Activated T-helper 17 cell treated with anti-CD3 and anti-CD28 coated beads, Interleukin-2, amount 50 U/mL, for 72 hours (primary cell): ENCODE measurements at places on chromosomes 3 and 15.

DNA sequence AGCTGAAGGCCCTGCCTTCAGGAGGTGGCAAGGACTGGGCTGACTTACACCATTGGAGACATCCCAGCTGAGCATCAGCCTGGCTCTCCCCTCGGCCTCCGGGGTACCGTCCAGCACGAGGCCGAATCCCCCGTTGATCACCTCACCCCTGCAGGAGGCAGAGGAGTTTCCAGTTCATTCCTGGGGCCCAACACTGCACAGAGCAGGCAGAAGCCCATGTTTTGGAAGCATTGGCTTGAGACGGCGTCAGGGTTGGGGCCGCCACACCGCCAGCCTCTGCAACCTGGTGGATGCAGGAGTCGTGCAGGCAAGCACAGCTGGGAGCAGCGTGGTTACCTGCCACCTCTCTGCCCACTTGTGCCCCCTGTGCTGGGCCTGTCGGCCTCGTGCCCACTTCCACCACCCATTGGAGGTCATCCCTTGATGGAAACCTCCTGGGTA is 7.7 kb upstream of the ZXDC start:
- ATAC-seq: no peak

- peak; percentile 5 for ATAC-seq
Measured at GRCh38 chr15:40929660-40930429, 705 bp downstream of the DLL4 start.

DNA sequence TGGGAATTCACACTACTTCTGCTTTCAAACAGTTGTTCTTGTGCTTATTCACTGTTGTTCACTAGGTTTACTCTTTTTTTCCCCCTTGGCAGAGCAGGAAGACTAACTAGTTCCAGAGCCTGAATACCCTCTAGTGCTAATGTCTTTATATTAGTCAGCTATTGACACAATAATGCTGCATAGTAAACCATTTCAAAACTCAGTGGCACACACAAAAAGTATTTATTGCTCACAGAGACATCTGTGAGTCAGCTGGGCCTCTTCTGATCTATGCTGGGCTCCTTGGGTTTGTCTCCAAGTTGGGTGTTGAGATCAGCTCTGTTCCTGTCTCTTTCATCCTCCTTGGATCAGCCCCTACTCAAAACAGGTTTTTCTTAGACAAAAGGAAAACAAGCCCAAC is 51.1 kb downstream of the RSRC1 start:
- ATAC-seq: no peak

DNA sequence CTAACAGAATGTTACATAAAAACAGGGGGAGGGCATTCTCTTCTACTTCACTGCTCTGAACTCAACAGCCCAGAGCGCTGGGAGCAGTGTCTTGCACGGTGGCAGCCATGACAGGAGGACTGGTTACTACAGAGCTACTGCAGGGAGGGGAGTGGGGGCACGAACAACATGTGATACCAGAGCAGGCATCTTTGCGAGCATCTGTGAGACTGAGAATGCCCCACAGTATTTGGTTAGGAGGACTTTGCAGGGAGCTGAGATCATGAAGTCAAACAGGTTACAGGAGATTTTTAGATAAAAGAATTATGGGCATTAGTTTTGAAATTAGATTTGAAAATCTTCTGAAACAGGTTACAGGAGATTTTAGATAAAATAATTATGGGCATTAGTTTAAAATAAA is 58.8 kb upstream of the GOLGA8B start:
- ATAC-seq: no peak

- ATAC-seq: no peak
Measured at GRCh38 chr3:129756871-129757270, 136.6 kb downstream of the TMCC1 start.

GRCh38 chr15:50210462-50211157 is 28.6 kb downstream of the SLC27A2 start:
- no peak for ATAC-seq

DNA sequence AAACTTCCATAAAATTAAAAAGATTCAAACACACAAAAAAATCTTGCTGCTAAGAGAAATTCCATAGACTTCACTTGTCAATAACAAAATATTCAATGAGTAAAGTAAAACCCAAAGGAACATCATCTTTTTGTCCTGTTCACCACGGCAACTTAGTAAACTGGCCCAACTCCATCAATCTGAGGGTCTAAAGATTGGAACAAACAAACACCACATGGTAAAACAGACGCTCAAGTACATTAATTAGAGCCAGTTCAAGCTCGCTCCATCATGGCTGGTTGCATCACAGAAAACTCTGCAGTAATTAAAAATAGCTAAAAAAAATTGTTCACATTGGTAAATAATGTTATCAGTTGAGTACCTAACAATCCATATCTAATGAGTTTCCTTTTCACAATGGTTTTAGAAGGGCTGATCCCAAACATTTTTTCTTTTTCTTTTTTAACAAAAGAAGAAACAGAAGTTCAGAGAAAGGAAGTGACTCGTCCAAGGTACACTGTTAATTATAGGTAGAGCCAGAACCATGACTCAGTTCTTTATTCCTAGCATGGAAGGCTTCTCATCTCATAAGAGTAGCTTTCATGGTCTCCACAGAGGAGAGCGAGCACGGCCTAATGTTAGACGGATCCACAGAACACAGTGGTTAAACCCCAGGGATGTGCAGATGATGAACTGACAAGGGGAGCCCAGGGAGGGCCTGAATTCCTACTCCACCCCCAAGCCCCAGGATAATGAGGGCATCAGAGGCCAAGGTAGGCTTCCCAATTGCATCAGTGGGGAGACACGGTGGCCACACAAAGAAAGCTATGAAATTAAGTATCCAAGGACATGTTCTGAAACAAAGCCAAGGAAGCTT is 79.2 kb upstream of the ARHGEF3 start:
- peak; percentile 52 for ATAC-seq

GRCh38 chr3:126544596-126545281 is 14.0 kb downstream of the C3orf22 start:
- ATAC-seq: no peak

DNA sequence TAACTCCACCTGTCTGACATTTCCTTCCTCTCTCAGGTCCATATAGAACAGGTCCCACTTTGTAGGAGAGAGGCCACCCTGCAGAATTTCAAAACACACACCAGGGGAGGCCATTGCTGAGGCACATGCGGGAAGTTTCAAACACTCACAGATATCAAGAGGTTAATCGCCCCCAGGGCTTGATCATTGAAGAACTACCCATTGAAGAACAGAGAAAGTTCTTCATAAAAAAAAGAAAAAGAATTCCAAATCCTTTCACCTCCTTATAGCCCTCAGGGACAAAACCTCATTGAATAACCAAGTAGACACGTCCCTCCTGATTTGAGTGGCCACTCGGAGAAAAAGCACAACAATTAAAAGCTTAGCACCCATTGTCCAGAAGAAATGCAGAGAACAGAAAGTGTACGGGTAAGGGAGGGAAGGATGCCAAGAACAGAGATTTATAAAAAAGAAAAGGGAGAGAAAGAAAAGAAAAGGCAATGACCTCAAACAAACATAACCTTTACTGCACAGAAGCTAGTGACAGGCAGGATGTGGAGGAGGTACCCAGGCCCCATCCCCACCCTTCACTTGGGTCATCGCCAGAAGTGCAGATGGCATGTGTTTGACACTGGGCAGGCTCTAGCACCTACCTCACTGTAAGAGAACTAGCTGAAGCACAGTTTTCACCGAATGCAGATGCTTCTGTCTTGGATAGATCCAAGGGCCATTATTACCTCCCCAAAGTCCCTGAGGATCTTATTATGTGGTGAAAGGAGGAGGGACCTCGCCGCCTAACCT is 112.3 kb upstream of the HES1 start:
- ATAC-seq: no peak

DNA sequence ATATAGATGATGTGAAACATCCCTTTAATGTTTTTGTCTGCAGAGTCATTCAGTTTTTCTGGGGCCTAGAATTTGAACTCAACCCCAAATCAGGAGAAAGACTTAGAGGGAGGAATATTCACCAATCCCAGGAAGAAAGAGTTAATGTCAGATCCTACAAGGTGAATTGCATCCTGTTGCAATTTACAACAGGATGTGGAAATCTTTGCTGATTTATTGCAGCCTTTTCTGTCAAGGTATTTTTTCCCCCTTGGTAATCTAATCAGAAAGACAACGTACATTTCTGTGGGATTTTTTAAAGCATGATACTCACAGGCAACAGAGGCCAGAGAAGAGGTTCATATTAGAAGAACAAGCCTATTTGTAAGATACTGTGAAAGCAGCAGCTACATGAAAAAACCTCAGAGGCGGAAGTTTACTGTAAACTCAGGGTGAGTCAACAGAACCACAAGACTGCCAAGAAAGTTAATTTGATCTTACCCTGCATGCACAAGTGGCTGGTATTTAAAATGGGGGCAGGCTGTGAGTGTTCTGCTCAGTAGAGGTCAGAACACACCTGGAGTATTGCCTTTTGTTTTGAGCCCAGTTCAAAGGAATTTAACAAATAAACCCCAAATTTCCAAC is 531.9 kb downstream of the AGBL1 start:
- peak; percentile 77 for ATAC-seq

DNA sequence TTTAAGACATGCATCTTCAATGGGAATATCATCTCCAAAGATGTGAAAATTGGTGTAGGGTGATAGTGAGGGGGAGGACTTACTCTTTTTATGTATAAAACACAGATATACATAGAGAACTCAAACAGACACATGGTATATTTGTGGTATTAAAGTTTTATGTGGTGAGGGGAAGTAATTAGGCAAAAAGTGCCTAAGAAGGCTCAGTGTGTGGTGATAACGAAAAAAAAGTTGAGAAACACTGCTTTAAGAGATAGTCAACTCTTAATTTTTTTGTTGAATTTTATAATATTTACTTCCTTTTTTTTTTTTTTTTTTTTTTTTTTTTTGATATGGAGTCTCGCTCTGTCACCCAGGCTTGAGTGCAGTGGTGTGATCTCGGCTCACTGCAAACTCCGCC is 174.2 kb upstream of the FRMD4B start:
- no peak for ATAC-seq

GRCh38 chr3:44359146-44359751 is 20.7 kb downstream of the TCAIM start:
- no peak for ATAC-seq

GRCh38 chr3:18393906-18394305 is 31.2 kb downstream of the SATB1 start:
- ATAC-seq: no peak

GRCh38 chr3:180802837-180803236 is 109.6 kb upstream of the FXR1 start:
- no peak for ATAC-seq
